ENCODE measurements at places on chromosomes 2 and 18.

DNA sequence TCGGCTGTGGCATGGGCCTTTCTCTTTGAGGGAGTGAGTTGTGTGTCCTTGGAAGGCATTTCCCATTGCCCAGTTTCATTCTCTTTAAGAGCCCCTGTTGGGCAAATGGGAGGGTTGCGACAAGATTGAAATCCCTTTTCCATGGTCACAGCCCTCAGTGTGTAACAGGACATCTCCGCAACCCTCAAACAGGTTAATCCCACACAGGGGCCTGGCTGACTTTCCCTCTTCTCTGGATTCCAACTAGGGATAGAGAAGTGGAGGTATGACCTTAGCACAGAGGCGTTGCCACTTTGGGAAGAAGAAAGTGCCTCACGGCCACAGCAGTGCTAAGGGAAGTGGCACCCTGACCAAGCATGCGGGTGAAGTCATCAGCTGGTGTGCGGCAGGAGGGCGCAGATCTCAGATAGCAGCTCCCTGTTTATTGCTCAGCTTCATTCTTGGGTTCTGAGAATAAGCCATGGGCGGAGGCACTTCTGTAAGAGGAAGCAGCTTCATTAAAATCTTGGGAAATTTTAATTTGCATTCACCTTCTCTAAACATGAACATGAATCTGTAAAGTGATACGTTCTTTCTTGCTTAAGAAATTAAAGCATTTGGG is 256.5 kb downstream of the GBX2 start:
- DNase-seq = no peak

GRCh38 chr2:14633461-14634181 is 1.1 kb downstream of the LRATD1 start:
- no peak for DNase-seq

- no peak for DNase-seq
Observed at GRCh38 chr2:239630618-239631286, 229.9 kb upstream of the HDAC4 start.

- peak; percentile 19 for DNase-seq
Observed at GRCh38 chr2:236343400-236344161, 79.4 kb upstream of the ASB18 start.

DNA sequence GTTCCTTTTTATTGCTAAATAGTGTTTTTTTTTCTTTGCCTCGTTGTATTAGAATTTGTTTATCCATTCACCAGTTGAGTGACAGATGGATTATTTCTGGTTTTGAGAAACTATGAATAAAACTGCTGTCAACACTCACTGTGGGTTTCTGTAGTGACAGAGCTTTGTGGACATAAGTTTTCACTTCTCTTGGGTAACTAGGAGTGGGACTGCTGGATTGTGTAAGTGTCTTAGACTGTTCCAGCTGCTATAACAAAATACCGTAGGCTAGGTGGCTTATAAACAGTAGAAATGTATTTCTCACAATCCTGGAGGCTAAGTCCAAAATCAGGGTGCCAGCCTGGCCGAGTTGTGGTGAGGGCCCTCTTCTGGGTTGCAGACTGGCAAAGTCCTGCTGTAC is 71.9 kb downstream of the TNFRSF11A start:
- no peak for DNase-seq

DNA sequence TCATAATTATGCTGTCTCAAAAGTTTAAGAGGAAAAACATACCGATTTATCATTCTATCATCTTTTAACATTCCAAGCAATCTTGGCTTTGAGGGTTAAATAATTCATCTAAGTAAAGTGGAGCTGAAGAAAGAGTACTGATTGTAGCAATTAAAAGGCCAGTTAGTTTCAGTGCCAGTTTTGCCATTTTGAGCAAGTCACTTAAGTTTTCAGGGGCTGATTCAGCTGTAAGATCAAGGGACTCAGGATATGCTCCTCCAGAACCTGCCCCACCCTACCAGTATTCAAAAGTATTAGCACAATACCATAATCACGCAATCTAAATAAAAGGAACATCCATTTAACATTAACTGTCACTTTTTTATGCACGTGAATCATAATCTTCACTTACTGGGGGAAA is 1.9 kb downstream of the SS18 start:
- DNase-seq = no peak

GRCh38 chr2:217092710-217093379 is 233.0 kb upstream of the TNP1 start:
- DNase-seq = no peak

- DNase-seq = no peak
Observed at GRCh38 chr2:8456151-8457091, 225.4 kb upstream of the ID2 start.

DNA sequence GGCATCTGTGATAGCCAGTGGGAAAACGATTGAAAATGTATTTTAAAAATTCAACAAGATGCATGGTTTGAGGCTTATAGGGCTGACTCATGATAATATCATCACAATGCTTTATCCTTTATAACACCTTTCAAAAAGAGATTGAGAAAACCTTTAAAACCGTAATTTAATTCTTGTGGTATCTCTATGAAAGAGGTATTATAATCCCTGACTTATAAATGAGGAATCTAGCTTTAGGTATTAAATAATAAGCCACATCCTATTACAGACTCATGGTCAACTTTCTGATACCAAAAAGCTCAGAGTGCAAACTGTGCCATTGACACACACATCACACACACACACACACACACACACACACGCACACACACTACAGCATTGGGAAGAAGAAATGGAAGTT is 134.6 kb upstream of the RAB12 start:
- no peak for DNase-seq

DNA sequence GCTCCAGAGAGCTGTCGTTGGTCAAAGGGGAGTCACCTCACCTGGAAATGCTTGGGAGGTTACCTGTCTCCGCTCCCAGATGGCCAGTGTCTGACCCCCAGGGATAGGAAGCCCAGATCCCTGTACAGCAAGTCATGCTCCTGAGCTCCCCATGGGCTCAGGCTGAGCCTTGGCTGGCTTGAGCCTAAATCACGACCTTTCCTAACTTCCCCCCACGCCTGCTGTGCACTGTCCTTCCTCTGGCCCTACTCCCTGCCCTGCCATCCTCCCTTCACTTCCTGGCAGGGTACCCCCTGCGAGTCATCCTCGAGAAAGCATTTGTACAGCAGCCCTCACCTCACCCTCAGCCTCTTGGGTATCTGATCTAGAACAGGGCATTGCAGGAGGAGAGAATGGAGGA is 9.2 kb upstream of the HDAC4 start:
- no peak for DNase-seq

DNA sequence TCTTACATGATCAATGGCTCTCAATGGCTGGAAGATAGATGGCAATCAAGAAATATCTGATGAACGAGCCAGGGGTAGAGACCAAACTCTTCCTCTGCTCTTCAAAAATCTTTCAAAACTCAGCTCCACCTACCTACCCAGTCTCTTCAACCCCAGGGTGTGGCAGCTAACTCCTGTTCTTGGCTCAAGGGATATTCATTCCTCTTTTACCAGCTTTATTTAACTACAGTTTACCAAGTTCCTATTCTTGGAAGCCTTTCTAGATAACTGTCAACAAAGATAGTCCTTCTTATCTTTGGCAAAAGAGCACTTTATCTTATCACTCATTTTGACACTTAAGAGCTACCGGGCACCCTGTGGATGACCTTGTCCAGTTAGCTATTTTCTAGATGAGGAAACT is 36.3 kb downstream of the EPHA4 start:
- DNase-seq = no peak

DNA sequence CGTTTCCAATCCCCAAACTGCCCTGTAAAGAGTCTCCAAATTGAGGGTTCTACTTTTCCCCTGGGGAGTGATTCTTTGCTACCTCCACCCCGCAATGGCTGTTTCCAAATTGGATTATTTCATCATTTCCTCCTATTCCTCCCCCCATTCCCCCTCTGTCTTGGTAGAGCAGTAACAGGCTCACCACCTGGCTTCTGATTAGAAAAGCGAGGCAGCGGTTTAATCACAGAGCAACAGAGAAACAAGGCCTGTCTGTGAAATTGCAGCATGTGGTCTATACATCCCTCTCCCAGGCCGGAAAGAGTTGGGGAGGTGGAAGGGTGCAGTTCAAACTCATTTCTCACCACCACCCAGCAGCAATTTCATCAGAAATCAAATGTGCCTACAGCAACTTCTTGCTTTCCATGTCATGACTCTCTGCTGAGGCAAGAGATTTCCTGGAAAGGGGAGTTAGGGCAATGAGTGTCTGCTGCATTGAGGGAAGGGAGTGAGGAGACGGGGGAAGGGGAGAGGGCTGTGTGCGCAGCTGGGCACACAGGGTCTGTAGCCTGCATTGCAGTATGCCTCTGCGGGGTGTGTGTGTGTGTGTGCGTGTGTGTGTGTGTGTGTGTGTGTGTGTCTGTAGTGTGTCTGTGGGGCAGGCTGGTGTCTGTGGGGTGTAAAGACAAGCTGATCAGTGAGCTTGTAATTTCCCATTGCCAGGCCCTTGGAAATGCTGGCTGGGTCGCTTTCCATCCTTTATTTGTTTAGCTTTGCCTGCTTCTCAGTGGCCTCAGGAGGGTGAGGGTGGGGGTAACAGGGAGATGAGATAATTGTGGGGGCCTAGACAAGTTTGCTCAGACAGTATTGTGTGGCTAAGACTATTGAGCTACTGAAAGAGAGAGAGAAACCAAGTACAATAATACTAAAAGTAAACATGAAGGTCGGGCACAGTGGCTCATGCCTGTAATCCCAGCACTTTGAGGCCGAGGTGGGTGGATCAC is 13.5 kb upstream of the IGFBP2 start:
- no peak for DNase-seq

GRCh38 chr2:60475123-60475830 is 78.2 kb downstream of the BCL11A start:
- DNase-seq = no peak

DNA sequence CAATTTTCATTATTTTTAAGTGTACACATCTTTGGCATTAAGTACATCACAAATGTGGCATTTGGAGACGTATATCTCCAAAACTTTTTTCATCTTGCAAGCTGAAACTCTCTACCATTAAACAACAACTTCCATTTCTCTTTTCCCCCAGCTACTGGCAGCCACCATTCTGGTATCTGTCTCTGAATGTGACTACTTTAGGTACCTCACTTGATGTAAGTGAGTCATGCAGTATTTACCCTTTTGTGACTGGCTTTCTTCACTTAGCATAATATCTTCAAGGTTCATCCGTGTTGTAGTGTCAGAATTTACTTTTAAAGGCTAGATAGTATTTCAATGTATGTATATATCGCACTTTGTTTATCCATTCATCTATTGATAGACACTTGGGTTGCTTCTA is 17.0 kb downstream of the BABAM2 start:
- no peak for DNase-seq

- DNase-seq = no peak
Observed at GRCh38 chr2:40450066-40450795, 1.7 kb downstream of the SLC8A1 start.

DNA sequence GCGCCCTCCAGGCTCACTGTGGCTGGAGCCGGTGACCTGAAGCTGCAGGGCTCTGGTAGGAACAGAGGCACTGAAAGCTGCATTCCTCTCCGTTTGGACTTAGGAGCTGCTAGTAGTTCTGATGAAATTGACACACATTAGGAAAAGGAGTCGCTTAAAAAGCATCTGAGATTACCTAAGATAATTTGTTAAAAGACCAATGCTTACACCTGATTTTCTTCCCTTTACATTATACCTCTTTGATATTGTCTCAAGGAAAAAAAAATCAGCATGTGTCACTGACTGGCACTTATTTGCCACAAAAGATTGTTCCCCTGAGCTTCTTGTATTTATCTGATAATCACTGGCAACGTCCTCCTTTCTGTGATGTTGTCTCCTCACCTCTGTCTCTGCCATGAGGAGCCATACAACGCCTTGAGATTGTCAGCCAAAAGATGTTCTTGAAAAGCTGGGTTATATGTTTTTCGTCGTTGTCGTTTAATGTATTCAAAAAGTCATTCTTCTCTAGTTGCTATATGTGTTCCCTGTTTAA is 618 bp upstream of the CHN1 start:
- no peak for DNase-seq

GRCh38 chr2:238403632-238404405 is 22.9 kb upstream of the ASB1 start:
- no peak for DNase-seq

DNA sequence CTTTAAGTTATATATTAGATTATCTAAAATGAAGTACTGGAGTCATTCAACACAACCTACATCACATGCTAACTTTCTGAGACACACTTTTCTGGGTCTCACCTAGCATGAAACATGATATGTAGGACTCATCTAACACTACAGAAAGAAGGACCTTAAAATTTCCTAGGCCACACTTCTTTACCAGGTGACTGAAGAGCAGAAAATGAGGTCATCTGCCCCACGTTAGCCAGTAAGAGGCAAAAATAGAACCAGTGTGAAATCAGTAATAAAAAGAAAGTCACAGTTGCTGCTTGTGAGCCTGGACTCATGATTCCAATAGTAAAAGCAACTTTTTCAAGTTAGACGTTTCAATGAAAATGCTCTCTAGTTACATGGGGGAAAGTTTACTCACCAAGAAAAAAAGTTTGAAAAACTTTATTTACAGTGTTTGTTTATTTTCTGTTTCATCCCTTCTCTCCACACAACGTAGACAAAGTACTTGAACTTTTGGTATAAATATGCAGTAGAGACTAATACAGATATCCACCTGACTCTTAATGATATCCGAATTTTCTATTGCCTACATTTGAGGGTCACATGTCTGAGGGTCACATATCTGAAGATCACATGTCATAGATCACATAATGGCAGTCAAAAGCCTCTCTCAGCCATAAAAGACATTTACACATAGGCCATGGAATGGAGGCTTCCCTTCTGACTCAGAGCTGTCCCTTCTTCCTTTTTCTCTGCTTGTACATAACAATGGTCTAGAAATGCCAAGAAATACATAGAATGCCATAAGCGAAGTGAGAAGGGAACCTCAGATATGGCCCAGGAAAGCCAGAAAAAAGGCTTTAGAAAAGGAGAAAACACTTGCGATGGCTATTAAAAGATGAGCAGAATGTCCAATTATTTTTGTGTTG is 362.9 kb downstream of the ZEB2 start:
- no peak for DNase-seq

- DNase-seq = no peak
Observed at GRCh38 chr2:31475692-31476091, 61.1 kb upstream of the XDH start.

- DNase-seq = no peak
Observed at GRCh38 chr2:131038258-131039100, 54.8 kb downstream of the FAM168B start.

GRCh38 chr2:167406558-167406957 is 518.3 kb downstream of the XIRP2 start:
- no peak for DNase-seq

- no peak for DNase-seq
Observed at GRCh38 chr2:148338541-148338940, 306.0 kb upstream of the EPC2 start.

DNA sequence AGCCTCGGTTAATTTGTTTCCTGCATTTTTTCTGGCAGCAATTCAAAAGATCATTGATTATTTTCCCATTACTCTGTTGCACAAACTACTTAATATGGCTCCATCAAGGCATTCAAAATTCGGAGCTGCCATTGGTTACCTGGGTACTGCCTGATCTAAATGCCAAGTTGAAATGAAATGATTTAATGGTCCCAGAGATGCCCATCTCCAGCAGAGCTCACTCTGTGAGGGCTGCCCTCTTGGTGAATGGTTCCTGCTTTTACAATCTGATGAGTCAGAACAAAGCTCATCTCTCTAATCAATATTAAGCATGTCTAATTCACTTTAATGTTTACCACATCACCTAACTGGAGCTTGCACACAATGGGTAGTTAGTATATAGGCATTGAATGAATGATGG is 126.1 kb downstream of the CTNNA2 start:
- DNase-seq = no peak

- DNase-seq = no peak
Observed at GRCh38 chr2:225889452-225889851, 489.9 kb downstream of the NYAP2 start.

All from stimulated activated CD8-positive, alpha-beta memory T cell treated with anti-CD3 and anti-CD28 coated beads, Interleukin-12 subunit alpha, Interleukin-12 subunit beta, amount 100 ng/mL, for 1 hour (primary cell).